NCI-H2227 treated with DMSO at 0.1 percent for 48 hours (cell line): ENCODE measurements at places on chromosomes 2 and 18.

GRCh38 chr2:184004948-184005672, 593.2 kb upstream of the ZNF804A start:
- no peak for DNase-seq

DNA sequence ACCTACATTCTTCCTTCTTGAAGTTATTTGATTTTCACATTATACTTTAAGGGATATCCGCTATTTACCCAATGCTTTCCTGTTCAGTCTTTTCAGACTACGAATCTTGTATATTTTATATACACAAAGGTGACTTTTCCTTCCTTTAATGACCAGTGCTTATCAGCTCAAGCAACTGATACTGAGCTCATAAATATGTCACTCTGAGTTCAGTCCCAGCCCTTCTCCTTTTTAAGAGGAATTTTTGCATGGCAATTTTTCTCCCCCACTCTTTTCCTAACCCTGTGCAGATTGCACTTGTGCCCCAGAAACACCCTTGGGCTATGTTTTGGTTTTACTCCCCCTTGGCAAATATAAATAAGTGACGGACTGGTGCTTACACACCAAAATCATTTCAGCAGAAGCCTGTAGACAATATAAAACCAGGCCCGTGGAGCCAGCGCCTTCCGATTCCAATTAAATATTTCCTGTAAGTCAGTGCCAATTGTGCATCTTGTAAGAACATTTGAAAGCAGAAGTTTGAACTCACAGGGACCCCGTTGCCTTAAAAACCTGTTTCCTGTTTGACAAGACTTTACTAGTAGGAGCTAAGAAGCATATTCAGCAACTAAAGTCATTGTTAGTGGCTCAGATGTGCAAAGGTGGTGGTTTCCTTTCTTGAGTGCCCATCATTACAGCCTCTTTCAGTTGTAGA, 66.3 kb upstream of the GATA6 start:
- no peak for DNase-seq

DNA sequence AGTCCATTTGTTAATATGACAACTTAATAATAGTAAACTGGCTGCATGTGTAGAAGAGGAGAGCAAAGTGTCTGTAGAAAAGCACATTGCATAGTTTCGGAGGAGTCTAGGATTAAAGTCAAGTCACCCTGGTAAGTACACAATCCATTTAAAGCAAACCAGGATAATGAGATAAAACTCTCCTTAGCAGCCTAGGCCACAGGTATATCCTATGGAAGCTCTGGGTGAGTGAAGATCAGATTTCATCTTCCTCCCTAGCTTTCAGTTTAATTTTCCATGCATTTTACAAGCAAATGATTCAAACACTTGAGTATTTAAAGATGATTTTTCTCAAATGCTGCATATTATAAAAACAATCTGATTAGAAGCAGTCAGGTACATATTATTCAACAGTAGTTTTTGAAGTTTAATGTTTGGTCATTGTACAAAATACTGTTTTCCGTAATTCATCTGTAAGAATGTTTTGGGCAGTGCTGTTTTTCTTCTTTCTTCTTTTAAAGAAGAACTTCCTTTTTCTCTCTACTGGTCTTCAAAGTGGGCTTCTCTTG, 10.2 kb downstream of the CERS6 start:
- no peak for DNase-seq

DNA sequence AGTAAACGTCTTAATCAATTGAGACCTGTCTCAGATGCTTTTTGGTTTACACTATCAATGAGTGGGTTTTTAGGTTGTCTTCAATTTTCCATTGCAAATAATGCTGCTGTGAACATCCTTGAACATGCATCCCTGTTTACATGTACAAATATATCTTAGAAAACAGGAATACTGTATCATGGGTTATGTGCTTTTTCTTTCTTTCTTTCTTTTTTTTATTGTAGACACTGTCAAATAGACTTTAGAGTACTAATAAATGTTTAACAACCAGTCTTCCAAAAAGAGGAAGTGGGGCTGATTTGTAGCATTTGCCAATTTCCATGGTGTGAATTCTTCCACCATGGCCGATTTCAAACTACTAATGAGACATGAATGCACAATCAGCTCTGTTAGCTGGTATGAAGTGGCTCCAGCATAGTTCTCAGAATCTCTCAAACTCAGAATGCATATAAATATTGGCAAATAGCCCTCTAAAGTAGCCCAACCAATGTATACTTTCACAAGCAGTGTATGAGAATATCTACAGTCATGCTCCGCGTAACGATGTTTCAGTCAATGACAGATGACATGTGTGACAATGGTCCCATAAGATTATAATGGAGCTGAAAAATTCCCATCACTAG, 50.3 kb upstream of the B3GNT2 start:
- no peak for DNase-seq

DNA sequence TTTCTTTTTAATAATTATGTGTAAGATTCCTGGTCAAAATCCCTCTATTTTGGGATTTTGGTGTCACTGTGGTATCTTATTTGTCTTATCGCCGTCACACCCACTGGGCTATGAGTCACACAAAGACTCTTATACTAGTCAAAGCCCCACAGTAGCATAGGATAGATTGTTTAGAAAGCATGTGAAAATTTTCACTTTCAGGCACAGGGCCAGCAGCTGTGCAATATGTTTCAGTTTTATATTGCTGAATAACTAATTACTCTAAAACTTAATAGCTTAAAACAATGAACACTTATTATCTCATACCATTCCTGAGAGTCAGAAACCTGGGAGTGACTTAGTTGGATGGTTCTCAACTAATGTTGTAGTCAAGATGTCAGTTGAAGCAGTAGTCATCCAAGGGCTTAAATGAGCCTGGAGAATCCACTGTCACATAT, 24.0 kb downstream of the CFAP210 start:
- DNase-seq, result no peak

GRCh38 chr18:68056936-68057335, 540.4 kb upstream of the DSEL start:
- DNase-seq, result no peak

- no peak for DNase-seq
Measured at GRCh38 chr18:62634979-62635630, 80.2 kb upstream of the PHLPP1 start.

DNA sequence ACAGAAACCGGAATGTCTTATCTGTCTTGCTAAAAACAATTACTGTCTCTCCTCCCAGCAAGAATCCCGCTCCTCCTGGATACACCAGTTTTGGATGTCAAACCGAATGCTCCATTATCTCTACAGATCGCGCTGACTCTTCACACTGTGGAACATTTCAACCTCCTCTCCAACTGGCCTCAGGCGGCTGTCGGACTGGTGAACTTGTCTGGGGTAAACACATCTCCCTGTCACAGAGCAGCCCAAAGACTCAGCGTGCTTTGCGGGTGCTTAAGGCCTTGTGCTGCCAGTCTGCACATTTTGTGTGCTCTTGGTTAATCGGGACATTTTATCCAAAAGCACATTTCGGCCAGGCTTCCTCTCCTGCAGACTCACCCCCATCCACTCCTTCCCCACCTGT, 173.1 kb downstream of the ICOS start:
- DNase-seq, result peak; percentile 29

GRCh38 chr2:179297927-179298326, 33.3 kb upstream of the SESTD1 start:
- DNase-seq, result no peak

- DNase-seq, result peak; percentile 52
Measured at GRCh38 chr2:5692561-5693286, 540 bp downstream of the SOX11 start.

GRCh38 chr18:13973061-13973575, 57.8 kb upstream of the MC2R start:
- DNase-seq, result no peak

GRCh38 chr18:79940814-79941472, 10.5 kb downstream of the SLC66A2 start:
- DNase-seq, result no peak

DNA sequence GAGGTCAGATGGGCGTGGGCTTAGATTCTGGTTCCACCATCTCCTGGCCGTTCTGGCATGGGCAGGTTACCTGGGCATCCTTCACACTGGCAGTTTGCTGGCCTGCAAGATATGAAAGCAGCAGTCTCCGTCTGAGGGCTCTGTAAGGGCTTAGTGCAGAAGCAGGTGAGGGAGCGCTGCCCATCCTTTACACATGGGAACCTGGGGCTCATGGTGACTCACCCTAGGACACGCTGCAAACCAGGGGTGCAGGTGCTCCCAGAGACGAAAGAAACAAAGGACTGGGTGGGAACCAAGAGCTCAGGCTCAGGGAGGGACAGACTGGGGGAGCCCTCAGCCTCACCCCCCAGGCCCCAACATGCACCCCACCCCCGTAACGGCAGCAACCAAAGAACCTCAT, 10.7 kb upstream of the ID2 start:
- DNase-seq, result no peak

- DNase-seq, result no peak
Measured at GRCh38 chr2:135952891-135953290, 32.5 kb downstream of the DARS1 start.

GRCh38 chr18:58861353-58861752, 3.3 kb upstream of the ZNF532 start:
- peak; percentile 86 for DNase-seq

DNA sequence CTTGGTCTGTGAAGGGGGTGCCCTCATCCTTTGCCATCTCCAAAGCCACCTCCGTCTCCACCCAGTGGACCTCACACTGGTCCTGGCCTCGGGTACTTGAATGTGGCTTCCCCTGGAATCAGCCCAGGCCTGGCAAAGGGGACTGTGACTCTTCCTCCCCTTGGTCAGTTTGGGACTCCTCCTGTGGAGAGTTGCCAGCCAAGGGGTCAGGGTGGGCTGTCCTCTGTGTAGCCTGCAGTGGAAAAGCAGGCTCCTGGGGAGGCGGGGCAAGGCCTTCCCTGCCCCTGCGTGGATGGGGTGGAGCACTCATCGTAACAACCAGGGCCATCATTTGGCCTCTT, 59.8 kb downstream of the INHBB start:
- DNase-seq, result no peak

GRCh38 chr2:169734169-169734847, 676 bp downstream of the KLHL23 start:
- DNase-seq, result peak; percentile 61

DNA sequence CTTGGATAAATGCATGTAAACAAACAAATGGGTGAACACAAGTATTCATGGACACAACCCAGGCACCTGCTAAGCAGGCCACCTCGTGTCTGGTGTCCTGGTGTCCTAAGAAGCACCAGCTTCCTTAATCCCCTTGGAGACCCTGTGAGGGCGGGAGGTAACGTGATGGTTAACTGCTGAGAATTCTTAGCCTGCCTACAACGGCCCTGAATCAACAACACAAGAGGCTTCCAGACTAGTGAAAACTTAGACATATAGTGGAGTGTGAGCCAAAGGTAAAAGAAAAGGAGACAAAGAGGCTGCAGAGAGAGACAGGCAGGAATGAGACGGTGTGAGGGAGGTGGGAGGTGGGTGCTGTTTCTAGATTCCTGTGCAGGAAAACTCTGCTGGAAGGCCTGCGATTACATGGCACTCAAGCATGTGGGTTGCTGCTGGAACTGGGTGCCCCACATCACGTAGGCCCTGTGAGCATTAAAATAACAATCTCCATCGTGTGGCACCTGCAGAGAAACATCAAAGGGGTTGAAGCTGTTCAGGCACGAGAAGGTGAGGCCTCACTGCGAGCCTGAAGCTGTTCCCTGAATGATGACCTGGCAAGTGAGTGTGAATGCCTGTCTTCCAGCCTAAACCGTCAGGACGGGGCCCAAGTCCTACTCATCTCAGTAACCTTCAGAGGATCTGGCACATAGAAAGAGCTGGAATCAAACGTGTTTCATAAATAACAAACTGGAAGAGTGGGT, 64.2 kb downstream of the RPL37A start:
- no peak for DNase-seq

GRCh38 chr2:132599556-132599955, 70.4 kb downstream of the LYPD1 start:
- DNase-seq, result no peak

GRCh38 chr2:196598846-196599245, 40.7 kb upstream of the CCDC150 start:
- DNase-seq, result no peak

GRCh38 chr2:183349091-183349490, 224.8 kb downstream of the NUP35 start:
- no peak for DNase-seq

DNA sequence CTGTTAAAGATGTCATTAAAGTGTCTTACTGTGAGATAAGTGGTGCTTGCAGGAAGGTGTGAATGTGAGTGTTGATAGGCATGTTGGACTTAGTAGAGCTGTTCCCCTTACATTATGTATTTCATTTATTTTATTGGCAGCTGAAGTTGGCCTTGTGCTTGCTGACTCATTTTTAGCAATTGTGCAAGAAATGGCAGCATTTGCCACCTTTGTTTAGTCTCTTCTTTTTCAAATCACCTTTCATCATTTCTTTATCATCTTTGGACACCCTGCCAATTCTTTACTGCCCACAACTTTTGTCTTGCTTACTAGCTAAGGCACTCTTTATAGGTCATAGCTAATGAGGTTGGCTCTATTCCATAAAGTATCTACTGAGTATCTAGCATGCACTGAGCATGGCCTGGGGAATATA, 130.3 kb upstream of the LYPD6 start:
- peak; percentile 56 for DNase-seq

DNA sequence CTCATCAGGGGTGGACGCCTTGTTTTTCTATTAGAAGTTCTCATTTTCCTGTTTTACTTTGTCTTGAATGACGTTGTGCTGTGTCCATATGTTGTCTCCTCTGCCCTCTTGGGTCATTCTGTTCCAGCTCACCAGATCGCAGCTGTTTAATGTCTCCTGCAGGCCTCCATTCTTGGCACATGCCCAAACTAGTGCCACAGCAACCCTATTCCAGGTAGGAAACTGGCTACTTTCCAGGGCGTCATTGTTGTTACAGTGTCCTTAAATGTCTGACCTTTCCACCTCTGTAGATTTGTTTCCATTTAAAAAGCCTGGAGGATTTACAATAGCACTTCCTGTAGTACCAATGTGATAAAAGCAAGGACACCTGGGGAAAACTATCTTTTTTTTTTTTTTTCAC, 500.7 kb downstream of the METTL4 start:
- no peak for DNase-seq

DNA sequence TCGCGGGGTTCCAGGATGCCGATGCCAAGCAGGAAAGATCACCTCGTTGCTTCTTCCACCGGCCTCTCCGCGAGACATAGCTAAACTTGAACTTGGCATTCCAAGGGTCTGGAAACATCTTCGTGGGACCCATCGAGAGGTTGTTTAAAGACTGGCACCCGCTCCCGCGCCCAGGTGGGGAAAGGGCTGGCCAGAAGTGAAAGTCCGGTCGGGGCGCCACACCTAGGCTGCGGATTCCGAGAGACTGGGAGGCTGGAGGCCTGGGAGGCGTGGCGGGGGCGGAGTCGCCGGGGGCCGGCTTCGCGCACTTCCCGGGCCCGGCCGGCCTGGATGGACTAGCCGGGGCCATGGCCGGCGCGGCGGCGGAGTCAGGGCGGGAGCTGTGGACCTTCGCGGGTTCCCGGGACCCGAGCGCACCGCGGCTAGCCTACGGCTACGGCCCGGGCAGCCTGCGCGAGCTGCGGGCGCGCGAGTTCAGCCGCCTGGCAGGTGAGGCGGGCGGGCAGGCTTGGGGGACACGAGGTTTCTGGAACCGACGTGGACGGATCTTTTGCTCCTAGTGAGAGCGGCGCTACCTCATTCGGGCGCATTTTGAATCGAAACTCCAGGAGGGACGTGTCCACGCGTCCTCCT, at the start of gene MOCOS:
MOCOS (plus strand) TSS at position 305 of the 633 bp plus-strand sequence; CDS start at position 348, 43 bp downstream.
- DNase-seq, result peak; percentile 30

GRCh38 chr2:79702905-79703304, 190.1 kb downstream of the CTNNA2 start:
- DNase-seq, result no peak

- DNase-seq, result no peak
Measured at GRCh38 chr2:239297142-239298004, 103.4 kb downstream of the HDAC4 start.

- no peak for DNase-seq
Measured at GRCh38 chr2:61862085-61862484, 8.2 kb upstream of the FAM161A start.

- no peak for DNase-seq
Measured at GRCh38 chr18:77092104-77093066, 40.2 kb downstream of the MBP start.
